ENCODE measurements at places on chromosomes 5 and 9. TPM values are rescaled to one million over a fixed set of nuclear protein-coding genes. Genes with fewer than 3 reads are reported as not detected.

- DNase-seq: no peak
Measured at GRCh38 chr9:137194388-137194787, 5.9 kb downstream of the SSNA1 start.

GRCh38 chr9:97293207-97293721 is 14.2 kb upstream of the CCDC180 start:
- DNase-seq: peak; percentile 34

DNA sequence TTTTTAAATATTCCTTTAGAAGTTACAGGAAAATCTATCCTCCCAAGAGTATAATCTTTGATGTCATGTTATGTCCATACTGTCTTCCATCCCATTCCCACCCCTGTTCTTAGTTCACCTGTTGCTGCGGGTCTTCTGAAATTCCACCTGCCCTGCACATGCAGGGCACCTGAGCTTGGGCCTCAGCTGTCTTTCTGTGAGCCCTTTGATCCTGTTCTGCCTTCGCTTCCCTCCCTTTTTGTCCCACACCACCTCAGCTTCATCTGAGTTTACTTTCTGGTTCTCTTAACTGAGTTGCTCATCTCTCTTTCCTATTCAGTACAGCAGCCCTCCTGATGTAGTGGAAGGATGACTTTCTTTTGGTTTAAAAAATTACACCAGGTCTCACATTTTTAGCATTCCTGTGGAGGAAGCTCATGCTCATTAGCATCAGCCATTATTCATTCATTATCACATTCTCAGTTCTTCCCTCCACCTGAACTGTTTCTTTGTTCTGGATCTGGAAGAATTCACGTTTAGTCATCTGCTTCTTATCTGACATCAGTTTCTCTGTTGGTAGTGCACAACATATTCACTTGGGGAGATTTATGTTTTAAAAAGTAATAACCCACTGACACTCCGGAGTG is 211.0 kb downstream of the ADCY2 start:
- no peak for DNase-seq

- DNase-seq: no peak
Measured at GRCh38 chr9:105554042-105554441, 3.9 kb upstream of the FKTN start.

GRCh38 chr5:31827867-31828266 is 188.9 kb downstream of the PDZD2 start:
- DNase-seq: no peak

DNA sequence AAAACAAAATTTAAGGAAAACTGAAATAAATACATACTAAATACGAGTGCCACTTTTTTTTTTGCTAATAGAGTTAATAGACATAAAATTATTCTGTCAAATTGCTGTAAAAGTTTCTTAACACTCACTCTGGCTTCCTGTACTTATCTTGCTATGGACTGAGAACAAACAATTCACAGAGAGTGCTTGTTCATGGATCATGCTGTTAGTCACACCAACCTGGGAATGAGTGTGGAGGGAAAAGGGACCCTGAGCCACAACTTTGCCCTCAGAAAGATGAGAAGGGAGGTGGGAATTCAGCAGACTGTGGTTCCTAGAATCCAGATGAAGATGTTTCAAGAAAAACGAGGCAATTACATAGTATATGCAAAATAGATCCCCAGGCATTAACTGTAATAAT is 246.9 kb downstream of the FBXL7 start:
- DNase-seq: no peak

DNA sequence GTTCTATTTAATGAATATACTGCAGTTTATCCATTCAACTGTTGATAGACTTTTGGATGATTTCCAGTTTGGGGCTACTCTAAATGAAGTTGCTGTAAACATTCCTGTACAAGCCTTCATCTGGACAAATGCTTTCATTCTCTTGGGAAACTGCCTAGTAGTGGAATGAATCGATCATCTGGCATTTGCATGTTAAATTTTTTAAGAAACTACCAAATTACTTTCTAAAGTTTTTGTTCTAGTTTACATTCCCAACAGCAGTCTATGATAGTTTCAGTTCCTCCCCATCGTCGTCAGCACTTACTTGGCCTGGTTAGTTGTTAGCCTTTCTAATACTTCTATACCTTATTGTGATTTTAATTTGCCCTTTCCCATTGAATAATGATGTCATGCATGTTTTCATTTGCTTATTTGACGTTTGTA is 306.3 kb downstream of the FER start:
- no peak for DNase-seq

ORM1 gene
- total RNA-seq: not detected

ACOT12 gene
- total RNA-seq: not detected

F2RL2 gene
- 11.2 TPM for total RNA-seq

GOLGA1 gene
- total RNA-seq: 14.1 TPM

MLANA gene
- total RNA-seq: not detected

Data from Caki2 (cell line).